Spinal cord (tissue), 10 donors: ENCODE measurements at places on chromosomes 1 and 21.

DNA sequence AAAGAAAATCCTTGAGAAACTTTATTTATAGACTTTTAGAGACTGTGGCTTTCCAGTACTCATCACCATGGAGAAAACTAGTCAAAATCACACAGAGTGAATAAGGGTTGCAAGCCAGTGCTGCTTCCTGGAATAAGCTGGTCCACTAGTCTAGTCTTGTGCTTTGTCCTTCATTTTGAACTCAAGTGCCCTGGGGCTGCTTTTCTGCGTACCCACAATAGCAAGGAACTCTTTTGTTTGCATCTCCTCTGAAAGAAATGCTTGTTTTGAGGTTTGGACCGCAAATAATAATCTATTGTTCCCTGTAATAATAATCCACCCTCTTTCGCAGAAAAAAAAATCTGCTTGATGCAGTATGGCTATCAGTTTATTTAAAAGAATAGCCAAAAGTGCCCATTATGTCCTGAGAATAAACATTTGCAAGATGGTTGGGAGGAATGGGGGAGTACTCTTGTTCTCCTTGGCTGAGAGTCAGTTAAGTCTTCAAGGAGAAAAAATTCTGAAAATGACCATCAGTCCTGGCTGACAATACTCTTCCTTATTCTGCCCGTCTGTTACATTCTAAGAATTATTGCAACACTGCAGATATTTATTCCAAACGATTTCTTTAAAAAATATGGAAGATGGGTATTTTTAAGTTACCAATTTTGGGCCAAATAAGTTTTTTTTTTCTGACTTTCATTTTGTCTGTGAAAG is 41.9 kb downstream of the MPZL1 start:
- DNase-seq: no peak

- no peak for DNase-seq
Observed at GRCh38 chr1:231248778-231249177, 7.8 kb downstream of the GNPAT start.

- no peak for DNase-seq
Observed at GRCh38 chr1:158600735-158601134, 4.3 kb upstream of the OR10Z1 start.

DNA sequence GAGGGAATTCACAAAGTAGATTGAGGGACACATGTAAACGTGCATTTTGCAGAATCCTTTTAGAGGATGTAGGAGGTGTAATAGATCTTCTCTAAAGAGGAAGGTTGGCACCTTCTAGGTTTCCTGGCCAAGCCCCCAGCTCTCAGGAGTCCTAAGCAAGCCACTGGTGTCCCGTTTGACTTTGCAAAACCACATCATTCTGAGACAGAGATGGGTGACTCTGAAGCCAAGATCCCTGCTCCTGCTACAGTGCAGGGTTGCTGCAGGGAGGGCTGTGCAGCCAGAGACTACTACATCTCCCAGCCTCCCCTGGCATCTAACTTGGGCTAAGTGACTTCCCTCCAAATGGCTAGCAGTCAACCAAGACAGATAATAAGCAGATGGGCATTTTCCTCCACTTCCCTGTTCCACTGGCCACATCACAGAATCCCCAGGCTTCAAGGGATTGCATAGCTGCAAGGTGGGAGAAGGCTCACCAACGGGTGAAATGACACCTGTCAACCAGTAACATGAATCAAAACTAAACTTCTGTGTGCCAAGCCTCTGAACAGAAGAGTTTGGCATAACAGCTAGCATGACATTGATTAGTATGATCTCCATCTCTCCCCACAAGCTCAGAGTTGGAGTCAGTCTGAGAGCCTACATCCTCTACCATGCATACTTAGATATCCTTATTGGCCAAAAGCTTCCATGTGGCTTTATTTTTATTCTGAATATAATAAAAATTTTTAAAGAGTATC is 129.6 kb upstream of the COA6 start:
- no peak for DNase-seq

DNA sequence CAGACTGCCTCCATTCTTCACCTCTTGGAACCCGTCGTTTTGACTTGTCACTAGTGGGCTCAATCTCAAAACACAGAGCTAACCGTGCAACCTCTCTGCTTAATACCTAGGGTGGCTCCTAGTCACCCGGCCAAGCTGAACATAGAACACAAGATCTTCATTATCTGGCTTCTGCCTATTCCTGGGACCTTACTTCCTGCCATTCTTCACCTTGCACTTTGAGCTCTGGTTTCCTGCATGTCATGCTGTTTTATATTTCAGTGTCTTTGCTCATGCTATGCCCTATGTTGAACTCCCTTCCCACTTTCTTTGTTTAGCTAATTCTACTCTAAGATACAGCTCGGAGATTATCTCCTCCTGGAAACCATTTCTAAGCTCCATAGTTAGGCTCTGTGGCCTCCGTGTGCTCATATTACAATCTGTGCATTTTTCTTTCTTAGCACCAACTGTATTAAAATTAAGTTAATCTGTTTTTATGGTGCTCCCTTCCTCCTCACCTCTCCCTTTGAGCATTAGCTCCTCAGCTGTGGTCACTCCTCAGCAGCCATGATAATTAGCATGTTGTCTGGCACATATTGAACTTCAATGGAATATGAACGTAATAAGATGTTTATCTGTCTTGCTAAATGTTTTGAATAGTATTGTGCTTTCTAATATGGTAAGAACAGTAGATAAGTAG is 13.1 kb downstream of the GPSM2 start:
- no peak for DNase-seq

- no peak for DNase-seq
Observed at GRCh38 chr1:40989066-40989465, 9.6 kb downstream of the CTPS1 start.
